ENCODE measurements at places on chromosomes 3 and 15.

- DNase-seq: no peak
These were observed 123.4 kb downstream of the ATP10A start for GRCh38 chr15:25739687-25740121.

GRCh38 chr3:43181202-43181821 is 75.4 kb upstream of the POMGNT2 start:
- DNase-seq: peak; percentile 38

GRCh38 chr15:83163032-83163431 is 44.6 kb downstream of the HDGFL3 start:
- no peak for DNase-seq

DNA sequence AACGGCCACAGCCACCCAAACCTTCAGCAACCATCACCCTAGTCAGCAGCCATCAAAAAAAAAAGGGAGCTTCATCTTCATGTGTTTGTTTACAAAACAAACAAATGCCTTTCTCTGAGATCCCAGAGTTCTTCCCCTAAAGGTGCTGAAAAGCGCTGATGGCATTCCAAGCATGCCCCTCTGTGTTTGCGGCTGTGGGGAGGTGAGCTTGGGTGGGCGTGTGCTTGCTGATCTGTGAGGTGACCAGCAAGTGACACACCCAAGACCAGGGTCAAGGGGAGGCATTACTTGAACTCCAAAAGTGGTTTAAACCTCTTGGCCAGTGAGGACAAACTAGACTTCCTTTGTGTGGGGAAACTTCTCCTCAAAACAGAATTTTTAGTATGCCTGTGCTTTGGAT is 81.5 kb downstream of the DHX36 start:
- DNase-seq: no peak

GRCh38 chr3:9172851-9173321 is 76.6 kb downstream of the SRGAP3 start:
- no peak for DNase-seq

Data from GM10248 (cell line).